ENCODE measurements at places on chromosomes 12 and 14. TPM values are rescaled to one million over a fixed set of nuclear protein-coding genes. Genes with fewer than 3 reads are reported as not detected.

Gene CD163
- total RNA-seq, result not detected

Gene RIN3
- 34.7 TPM for total RNA-seq

GRCh38 chr12:3119192-3119755 lies 42.1 kb downstream of the TSPAN9 start:
- no peaks in the 10 kb centered on the region for H3K4me1 ChIP-seq
- no peak overlapping the region for H3K4me3 ChIP-seq
- H3K36me3 ChIP-seq, result no peaks in the 10 kb centered on the region
- H3K27ac ChIP-seq, result no peak overlapping the region
- peaks cover 34% of the 10 kb centered on the region for H3K27me3 ChIP-seq

GRCh38 chr14:65261425-65261920 lies 151.1 kb upstream of the FUT8 start:
- DNase-seq, result no peak
- no peak overlapping the region for H3K27ac ChIP-seq
- no peak overlapping the region for H3K4me3 ChIP-seq
- no peaks in the 10 kb centered on the region for H3K27me3 ChIP-seq

DNA sequence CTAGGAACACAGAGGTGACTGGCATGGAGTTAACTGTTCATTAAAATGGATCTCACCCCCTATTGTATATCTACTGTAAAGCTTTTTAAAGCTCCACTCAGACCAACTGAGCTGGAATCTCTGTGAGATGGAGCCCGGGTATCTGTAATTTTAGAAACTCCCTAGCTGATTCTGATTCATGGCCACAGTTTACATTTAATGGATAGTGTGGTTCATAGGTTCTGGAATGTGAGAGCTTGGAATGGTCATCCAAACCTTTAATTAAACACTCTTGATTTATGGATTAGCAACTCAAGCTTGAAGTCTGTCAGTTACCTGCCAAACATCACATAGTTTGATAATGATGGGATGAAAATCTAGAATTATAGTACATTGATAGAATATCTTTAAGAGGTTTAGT lies 183.8 kb downstream of the SLC25A21 start:
- no peaks in the 10 kb centered on the region for H3K4me1 ChIP-seq
- H3K36me3 ChIP-seq, result no peaks in the 10 kb centered on the region
- no peak overlapping the region for H3K4me3 ChIP-seq
